ENCODE measurements at places on chromosomes 7 and 10.

DNA sequence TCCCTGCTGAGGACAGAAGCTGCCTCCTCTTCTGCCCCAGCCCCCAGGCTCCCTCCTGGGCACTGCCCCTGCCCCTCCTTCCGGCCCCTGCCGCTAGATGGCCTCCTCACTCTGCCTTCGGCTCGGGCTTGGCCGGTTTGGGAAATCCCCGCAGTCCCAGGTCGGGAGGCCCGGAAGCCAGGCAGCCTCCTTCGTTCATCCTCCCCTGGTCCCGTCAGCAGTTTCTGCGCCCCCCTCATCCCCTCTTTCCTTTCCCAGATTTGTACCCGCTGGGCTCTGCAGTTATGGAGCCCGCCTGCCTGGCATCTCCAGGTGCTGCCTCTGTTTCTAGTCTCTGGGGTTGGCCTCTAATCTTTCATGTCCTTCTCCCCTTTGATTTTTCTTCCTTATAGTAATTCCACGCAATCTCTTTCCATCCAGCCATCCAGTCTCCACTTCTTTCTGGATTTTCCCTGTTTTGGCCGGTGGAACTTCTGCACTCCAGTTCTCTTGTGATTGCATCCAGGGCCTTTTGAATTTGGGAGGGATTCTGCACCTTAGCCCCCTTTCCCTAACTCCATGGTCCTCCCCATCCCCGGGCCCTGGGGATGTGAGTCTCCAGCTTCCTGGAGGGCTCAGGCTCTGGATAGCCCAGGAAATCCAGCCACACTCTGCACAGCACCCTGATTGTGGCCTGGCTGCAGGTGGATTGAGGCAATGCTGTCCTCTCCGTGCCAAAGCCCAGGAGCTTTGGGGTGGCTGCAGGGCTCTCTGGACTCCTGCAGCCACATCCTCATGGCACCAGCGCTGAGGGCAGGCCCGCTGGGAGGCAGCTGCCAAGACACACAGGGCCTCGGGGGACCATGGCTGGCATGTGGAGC, 3.3 kb upstream of the SHH start:
- no peak for DNase-seq

DNA sequence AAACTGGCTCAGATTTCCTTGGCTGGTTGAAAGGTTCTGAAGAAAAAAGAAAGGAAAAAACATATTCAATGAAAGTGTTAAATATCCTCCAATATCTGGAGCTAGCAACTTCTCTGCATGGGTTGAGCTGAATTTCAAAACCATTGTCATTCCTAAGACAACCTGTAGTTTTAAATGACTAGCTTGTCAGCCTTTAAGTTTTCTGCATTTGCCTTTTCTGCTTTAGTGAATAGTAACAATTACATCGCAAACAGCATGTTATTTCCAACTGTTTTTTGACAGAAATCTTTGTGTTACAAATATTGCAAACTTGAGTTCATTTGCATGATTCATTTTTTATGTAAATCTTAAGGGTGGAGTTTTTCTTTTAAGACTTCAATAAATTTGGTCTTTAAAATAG, 852.3 kb upstream of the CELF2 start:
- DNase-seq, result no peak

- DNase-seq, result no peak
Measured at GRCh38 chr7:135713836-135714470, 14.0 kb downstream of the SLC13A4 start.

- DNase-seq, result no peak
Measured at GRCh38 chr10:103763374-103764202, 91.8 kb downstream of the SH3PXD2A start.

DNA sequence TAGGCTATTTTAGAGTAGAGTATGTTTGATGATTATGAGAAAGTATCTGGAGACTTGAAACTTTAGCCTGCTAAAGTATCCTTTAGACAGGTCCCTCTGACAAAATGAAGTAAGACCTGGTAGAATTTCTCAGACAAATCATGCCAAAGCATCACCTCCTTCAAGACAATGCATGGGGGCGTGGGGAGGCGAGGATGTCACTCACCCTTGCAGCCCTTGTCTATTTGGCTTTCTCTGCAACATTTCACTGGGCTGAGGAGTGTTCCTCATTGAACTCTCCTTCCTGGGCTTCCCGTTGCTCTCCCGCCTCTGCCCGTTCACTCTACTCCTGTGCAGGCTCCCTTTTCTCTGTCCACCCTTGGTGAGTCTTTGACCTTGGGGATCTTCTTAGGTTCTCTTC, 98.5 kb downstream of the JAZF1 start:
- no peak for DNase-seq

DNA sequence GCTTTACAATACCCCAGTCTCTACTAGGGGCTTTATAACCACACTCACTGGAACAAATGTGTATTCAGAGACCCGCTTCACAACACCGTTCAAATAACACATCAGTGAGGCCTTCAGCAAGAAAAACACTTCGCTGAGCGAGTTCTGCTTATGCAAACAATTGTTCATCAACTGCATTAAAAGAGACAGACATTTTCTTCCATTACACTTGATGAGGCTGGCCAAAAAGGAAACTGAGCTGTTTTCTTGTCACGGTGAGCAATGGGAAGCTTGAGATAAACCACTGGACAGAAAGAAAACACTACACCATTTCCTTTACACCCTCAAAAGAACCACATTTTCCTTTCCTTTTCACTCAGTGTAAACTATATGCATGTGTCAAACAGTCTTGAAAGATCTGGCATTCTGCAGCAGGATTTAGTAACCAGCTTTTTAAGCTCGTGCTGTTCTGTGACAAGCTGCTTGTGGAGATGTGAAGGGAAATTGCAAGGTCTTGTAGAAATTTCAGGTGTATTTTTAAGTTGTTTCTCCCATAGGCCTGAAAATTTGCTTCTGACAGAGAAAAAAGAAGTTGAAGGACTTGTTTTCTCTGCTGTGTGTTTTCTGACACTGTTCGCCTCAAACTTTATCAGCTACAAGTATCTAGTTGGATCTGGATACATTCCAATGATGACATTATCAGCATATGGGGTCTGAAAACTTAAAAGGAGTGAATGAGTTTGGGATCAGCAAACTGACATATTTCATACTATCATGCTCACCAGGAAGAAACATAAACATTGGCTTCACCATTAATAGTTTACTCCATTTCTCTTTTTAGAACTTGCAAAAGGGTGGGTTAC, 693.1 kb downstream of the PARD3 start:
- no peak for DNase-seq

All from NCI-H446 treated with DMSO at 0.1 percent for 48 hours (cell line).